ENCODE measurements at places on chromosomes 1 and 21.

GRCh38 chr1:201545851-201546492 lies 7.0 kb downstream of the NAV1 start:
- DNase-seq, result no peak

- no peak for DNase-seq
Observed at GRCh38 chr21:37176716-37177115, 90.4 kb downstream of the VPS26C start.

DNA sequence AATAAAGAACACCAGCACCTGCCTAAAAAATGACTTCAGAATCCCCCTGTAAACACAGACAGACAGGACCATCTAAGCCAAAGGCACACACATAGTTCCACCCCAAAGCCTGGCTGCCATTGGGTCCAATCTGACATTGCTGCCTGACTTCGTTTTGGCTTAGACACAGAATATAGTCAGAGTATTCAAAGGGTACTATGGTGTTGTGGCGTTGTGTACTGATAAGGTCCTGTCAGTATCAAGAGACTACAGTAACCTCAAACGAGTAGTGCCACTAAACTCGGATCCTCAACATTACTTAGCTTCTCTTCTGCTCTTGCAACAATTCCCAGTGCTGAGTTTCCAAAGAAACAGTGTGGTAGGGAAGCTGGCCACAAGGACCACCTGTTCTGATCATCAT lies 169.3 kb upstream of the NR5A2 start:
- no peak for DNase-seq

DNA sequence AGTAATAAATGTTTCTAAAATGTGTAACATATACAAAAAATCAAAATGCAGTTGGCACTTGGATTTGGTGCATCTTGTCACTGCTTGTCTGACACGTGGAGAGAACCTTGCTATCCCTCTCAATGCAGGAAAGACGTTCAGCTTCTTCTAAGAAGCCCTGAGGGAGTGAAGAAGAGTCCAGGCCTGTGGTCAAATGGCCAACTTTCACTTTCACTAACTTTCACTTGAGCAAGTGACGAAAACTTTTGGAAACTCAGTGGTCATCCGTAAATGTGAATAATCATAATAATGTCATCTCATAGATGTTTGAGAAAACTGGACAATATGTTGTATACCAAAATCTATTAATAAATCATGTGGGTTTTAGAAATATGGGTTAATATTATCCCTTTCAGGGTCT lies 61.9 kb downstream of the ERG start:
- no peak for DNase-seq

- DNase-seq, result no peak
Observed at GRCh38 chr1:245834002-245834401, 673.1 kb downstream of the SMYD3 start.

- DNase-seq, result no peak
Observed at GRCh38 chr1:224528900-224529299, 87.2 kb upstream of the CNIH3 start.

- DNase-seq, result no peak
Observed at GRCh38 chr1:94863297-94863911, 43.2 kb downstream of the SLC44A3 start.

DNA sequence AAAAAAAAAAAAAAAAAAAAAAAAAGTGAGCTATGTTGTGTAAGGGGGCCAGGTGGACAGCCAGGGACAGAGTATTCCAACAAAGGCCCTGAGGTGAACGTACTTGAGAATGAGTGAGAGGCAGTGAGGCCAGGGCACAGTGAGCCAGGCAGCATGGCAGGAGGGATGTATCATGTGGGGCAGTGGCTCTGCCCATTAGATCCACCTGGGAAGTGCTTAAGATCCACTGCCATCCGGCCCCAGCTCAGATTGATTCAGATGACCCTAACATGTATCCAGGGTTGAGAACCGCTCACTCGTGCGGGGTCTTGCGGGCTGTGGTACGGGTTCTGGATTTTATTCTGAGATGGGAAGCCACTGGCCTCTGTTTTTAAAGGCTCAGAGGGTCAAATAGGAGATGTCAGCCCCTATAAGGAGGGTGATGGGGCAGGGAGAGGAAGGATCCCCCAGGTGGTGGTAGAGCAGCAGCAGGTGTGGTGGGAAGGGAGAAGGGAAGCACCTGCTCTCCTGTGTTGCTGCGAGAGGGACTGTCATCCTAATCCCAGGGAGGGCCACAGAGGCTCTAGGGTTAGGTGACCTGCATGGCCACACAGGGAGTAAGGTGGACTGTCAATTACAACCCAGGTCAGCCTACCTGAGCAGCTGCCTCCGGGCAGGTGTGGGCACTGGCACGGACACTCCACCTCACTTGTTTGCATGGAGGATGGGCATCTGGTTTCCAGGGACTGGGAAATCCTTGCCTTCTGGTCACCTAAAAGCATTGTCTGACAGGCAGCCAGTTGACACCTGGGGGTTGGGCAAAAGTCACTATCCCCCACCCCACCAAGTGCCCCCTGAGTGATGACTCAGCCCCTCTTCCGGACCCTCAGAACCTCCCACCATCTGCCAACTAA lies 31.6 kb downstream of the CDK18 start:
- no peak for DNase-seq

- DNase-seq, result no peak
Observed at GRCh38 chr1:23848673-23849616, 19.1 kb downstream of the FUCA1 start.

- no peak for DNase-seq
Observed at GRCh38 chr1:29912425-29912824, 676.1 kb downstream of the PTPRU start.

GRCh38 chr1:154714638-154715037 lies 106.7 kb upstream of the ADAR start:
- DNase-seq, result no peak

GRCh38 chr1:13757693-13758092 lies 57.7 kb downstream of the PRDM2 start:
- DNase-seq, result no peak

Data from activated CD8-positive, alpha-beta memory T cell treated with anti-CD3 and anti-CD28 coated beads for 4 hours (primary cell).